ENCODE measurements at places on chromosomes 16 and 17.

GRCh38 chr17:45277992-45278391 lies 16.1 kb upstream of the SPATA32 start:
- no peak for DNase-seq

DNA sequence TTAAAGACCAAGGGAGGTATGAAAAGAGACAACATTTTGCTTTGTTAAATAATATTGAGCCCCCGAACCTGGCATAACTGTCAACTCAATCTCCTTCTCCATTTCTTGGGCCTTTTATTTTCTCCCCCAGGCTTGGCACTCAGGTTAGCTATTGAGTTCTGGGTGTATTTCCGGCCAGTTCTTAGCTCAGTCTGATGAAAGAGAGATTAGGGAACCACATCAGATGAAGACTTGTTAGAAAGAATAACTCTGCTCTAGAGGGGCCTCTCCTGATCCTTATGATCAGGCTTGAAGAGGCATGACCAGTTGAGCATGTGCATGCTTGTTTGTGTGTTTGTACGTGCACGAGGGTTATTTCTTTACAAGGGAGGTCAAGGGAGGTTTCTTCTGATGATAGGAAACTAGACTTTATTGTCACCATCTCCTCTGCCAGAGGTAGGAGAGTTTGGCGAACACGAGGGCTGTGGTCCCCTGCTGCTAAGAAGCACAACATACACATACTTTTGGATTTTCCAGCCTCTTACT lies 29.2 kb upstream of the HS3ST2 start:
- DNase-seq = no peak

GRCh38 chr17:32659419-32659842 lies 172.6 kb downstream of the CDK5R1 start:
- peak; percentile 79 for DNase-seq

DNA sequence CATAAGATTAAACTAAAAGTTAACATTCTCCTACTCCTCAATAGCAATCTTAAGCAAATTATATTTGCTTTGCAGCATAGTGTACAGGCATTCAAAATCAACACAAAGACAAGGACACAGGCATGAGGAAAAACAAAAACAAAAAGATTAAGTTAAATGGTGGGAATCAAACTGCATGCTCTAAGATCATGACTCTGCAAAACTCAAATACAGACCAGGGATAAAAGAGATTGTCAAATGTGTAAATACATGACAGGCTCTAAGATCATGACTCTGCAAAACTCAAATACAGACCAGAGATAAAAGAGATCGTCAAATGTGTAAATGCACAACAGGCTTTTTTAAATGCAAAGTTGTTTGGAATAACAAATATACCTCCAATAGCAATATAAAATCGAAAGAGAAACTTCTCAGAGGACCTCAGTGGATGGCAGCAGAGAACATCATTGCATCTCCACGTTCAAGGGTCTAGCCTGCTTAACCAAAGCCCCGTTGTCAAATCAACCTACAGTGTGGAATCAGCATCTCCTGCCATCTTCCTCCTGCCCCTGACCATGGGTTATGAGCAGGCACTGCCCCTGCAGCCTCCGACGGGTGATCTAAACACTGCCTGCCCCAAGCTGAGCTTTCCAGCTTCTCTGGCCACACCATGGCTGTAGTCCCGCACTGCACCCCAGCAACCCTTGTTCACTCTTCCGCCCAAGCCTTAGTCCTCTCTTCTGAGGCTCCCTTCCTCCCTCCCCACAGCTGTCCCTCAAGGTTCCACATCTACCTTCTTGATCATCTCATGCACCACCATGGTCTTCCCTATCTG lies 446.1 kb downstream of the SOX9 start:
- no peak for DNase-seq

GRCh38 chr16:83315271-83315670 lies 492.5 kb upstream of the HSBP1 start:
- DNase-seq = no peak

GRCh38 chr17:45276031-45276430 lies 14.1 kb upstream of the SPATA32 start:
- no peak for DNase-seq

Measured in activated T-cell treated with anti-CD3 and anti-CD28 coated beads, Interleukin-2, amount 50 U/mL, for 24 hours (primary cell).